NCI-H187 treated with DMSO at 0.1 percent for 48 hours (cell line): ENCODE measurements at places on chromosomes 4 and X.

- DNase-seq, result no peak
Observed at GRCh38 chrX:33970028-33970967, 161.8 kb downstream of the FAM47A start.

GRCh38 chr4:131084997-131085396, 1989.0 kb downstream of the C4orf33 start:
- DNase-seq, result peak; percentile 2

GRCh38 chrX:115490814-115491213, 70.2 kb upstream of the PLS3 start:
- no peak for DNase-seq

DNA sequence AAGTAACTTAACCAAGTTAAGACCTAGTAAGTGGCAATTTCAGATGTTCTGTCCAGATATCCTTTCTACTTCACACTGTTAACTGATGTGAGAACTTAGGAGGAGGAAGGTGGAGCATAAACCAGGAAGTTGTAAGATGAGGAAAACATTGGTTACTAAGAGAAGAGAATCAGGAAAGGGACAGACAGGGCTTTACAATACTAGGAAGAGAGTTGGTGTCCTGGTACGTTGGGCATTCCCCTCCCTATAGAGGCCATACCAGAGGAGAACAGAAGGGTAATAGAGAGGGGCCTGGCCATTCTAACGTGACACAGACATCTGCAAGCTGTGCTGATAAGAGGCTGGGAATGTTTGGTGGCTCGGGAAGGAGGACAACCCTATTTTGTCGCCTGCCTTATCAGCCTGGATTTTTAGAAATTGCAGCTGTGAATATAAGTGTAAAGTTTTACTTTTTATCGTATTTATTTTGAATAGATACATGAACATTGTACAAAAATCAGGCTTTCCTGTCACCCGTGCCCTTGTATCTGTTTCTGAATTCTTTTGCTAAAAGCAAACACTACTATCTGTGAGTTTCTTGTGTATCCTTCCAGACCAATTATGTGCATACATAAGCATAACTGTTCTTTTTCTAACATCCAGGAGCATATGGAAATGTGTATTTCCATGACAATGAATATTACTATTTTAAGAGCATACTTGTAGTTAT, 53.5 kb upstream of the HPRT1 start:
- DNase-seq, result no peak

GRCh38 chrX:68420559-68420958, 12.7 kb downstream of the OPHN1 start:
- DNase-seq, result no peak

GRCh38 chr4:37070041-37070440, 174.5 kb upstream of the NWD2 start:
- no peak for DNase-seq

DNA sequence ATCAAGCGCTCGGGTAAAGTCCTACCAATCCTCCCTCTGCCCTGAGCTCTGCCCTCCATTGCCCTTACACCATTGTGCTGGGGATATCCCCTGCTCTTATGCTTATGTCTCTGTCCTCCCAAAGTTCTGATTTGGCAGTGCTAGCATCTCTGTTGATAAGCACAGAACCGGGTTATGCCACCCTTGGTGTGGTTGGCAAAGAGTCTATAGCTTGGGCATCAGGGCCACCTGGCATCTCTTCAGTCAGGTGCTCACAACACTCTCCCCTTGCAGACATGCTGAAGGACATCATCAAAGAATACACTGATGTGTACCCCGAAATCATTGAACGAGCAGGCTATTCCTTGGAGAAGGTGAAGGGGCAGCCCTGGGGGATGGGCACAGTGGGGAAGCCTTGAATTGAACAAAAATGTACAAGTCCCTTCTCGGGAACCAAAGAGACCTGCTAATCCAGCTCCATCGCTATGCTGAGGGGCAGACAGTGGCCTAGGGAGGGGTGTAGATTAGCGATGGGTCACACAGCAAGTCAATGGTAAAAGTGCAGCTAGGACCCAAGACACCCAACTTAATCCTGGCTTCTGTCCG, 3.8 kb downstream of the MAGED2 start:
- no peak for DNase-seq

DNA sequence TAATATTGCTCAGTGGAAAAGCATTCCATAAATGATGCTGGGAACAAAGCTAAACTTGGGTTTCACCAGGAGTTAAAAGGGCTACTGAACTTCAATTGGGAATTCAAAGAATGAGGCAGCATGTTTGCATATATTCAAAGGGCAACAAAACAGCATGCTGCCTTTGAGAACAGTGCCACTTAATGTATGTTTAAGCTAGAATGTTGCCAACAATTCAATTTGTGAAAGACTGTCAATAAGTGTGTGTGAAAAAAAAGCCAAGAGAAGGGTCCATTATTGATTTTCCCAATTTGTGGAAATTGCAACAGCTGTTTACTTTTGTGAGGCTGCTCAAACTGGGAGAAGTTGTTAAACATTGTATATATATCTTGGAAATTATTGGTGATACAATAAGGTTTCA, 701.9 kb upstream of the ACTRT1 start:
- DNase-seq, result no peak

DNA sequence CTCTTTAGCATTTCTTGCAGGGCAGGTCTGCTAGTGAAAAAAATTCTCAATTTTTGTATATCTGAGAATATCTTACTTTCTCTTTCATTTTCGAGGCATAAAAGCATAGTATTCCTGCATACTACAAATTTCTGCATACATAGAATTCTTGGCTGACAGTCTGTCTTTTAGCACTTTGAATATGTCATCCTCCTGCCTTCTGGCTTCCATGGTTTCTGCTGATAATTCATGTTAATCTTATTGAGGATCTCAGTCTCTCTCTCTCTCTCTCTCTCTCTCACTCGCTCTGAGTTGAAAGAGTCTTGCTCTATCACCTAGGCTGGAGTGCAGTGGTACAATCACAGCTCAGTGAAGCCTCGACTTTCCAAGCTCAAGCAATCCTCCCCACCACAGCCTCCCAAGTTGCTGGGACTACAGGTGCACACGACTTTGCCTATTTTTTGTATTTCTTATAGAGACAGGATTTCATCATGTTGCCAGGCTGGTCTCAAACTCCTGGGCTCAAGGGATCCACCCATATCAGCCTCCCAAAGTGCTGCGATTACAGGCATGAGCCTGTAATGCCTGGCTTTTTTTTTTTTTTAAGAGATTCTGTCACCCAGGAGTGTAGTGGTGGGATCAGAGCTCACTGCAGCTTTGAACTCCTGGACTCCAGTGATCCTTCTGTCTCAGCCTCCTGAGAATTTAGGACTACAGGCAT, 161.3 kb downstream of the FNIP2 start:
- no peak for DNase-seq

- DNase-seq, result no peak
Observed at GRCh38 chr4:97106161-97106560, 1037.1 kb downstream of the STPG2 start.

GRCh38 chr4:81565142-81565870, 93.6 kb upstream of the RASGEF1B start:
- no peak for DNase-seq

- no peak for DNase-seq
Observed at GRCh38 chrX:65976161-65976560, 63.7 kb downstream of the VSIG4 start.

- no peak for DNase-seq
Observed at GRCh38 chr4:83180431-83180968, 66.0 kb upstream of the PLAC8 start.

- DNase-seq, result no peak
Observed at GRCh38 chr4:190018201-190018920, 8.7 kb downstream of the FRG2 start.

DNA sequence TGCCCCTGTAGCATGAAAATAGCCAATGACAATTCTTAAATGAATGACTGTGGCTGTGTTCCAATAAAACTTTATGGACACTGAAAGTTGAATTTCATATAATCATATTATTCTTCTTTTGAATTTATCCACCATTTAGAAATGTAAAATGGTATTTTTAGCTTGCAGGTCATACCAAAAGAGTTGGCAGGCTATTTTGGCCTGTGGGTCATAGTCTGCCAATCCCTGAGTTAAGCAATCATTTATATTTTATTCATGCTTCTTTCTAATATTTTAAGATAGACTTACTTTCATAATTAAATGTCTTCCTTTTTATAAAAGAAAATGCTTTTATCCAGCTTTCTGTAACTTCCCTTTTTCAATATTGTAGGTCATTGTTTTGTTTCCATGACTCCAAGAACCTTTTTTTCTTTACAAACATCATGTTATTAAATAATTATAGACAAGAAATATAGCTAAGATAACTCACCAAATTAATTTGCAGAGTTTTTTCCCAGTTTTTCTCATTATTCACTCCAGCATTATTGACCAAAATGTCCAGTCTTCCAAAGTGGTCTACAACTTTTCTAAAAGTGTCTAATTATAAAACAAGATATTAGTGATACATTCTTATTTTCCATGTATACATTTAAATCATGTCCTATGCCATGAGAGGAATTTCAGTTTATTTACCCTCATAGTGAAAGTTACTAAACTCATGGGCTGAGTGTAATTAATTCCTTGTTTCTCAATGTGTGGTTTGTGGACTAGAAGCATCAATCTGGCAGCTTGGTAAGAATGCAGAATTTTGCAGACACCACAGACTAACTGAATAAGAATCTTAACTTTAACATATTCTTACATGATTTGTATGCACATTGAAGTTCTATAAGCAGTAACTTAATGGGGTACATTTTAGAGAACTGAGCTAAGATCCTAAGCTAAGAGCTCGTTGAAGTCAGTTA, 4.5 kb downstream of the HPGD start:
- no peak for DNase-seq

- no peak for DNase-seq
Observed at GRCh38 chr4:38311495-38312126, 351.4 kb downstream of the PTTG2 start.

- no peak for DNase-seq
Observed at GRCh38 chrX:71650333-71650969, 16.9 kb upstream of the LOC101059915 start.

DNA sequence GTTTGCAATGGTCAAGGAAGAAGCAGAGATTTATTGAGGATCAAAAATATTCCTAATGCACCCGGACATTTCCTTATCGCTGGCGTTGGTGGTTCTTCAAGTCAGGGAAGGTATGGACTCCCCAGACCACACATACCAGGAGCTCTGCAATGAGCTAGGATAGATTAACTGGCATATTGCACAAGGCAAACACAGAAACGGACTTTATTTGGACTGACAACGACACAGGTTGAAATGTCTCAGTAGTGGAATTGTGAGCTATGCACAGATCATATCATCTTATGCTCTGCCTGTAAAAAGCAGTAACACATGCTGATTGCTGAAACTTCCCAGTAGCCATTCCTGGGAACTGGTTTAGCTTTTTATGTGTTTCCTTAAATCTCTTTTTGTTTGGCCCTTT, 1.7 kb downstream of the TSPAN7 start:
- DNase-seq, result no peak

DNA sequence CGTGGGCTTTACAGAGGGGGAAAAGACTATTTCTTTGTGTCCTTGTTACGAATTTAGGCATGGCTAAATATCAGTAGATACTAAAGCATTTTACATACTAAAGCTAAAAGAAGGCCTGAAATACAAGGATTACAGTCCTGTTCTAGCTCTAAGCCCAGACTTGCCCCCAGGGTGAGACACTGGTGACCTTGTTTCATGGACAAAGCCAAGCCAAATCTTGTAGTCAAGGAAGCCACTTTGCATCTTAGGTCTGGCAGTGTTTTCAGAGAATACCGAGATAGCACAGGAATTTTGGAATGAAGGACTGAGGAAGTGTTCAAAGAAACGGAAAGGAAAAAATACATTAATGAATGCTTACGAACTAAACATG, 733 bp upstream of the G3BP2 start:
- no peak for DNase-seq

GRCh38 chr4:172177382-172177781, 364.2 kb downstream of the GALNTL6 start:
- DNase-seq, result no peak

DNA sequence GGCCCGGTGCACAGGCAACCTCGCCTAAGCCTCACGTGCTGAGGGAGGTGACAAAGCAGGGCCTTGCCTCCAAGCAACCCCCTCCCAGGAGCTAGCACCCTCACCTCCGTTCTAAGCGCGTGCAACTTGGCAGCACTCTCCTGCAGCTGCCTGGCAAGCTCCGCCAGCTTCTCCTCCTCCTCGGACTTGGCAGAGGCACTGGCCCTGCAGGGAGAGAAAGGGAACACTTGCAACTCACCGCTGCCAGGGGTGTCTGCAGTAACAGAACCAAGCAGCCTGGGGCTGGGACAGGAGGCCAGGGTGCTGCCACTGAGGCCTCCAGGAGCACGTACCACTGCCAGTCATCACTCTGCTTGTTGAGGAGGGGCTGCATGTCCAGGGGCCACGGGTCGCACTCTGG, 10.3 kb upstream of the TREX2 start:
- DNase-seq, result no peak

DNA sequence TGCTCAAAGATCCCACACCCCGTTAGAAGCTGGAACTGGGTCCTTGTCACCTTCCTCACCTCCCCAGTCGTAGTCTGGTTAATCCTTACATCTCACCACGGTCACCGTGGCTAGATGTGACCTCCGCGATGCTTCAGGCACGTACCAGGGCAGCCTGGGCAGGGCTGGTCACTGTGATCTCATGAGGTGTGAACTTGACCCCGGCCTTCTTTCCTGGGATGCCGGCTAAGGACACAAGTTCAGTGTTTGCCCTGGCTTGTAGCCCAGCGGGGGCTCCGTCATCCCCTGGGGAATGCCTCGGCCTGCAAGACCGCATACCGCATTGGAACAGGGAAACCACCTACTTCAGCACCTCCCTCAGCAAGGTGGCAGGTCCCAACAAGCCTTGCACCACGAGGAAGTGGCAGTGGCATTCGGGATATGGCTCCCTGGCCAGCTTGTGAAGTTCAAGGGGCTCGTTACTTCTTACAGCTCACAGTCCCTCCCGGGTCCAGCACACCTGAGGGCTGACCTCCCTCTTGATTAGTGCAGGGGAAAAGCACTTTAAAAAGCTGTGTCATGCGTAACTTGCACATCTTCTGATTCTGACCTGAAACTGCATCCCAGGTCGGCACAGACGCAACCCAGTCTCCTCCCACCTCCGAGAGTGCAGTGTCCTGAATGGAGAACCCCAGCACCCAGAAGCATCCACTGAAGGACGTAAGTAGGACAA, 25.9 kb downstream of the NOP14 start:
- DNase-seq, result no peak

GRCh38 chrX:35251226-35251625, 308.6 kb downstream of the FAM47B start:
- DNase-seq, result no peak

- DNase-seq, result no peak
Observed at GRCh38 chr4:141328560-141329173, 108.0 kb downstream of the ZNF330 start.

GRCh38 chr4:16969696-16970135, 71.3 kb upstream of the LDB2 start:
- DNase-seq, result no peak
